Activated CD4-positive, alpha-beta T cell treated with anti-CD3 and anti-CD28 coated beads, Interleukin-2, amount 10 ng/mL, durations not matched to agents 24 days and 14 days (primary cell): ENCODE measurements at places on chromosomes 13 and 19. TPM values are rescaled to one million over a fixed set of nuclear protein-coding genes. Genes with fewer than 3 reads are reported as not detected.

DNA sequence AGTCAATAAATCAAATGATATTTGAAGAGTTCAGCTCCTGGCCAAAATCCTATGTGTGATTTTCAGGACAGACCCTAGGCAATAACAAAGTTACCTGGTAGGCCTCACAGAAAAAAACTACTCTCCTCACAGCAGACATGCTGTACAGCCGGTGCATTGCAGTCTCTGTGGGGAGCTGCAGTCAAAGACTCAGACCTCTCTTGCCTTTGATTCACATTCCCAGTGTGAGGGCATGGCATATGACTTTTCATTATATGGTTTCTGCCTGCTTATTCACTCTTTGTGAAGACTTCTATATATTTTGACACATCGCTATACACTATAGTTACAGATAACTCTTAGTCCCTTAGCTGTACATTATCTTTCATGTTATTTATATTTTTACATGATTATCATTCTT, 2684.3 kb upstream of the PCDH20 start:
- DNase-seq, result no peak

The MIA gene
- 0.56 TPM in 1 of 2 replicates, not detected in the other for total RNA-seq

DNA sequence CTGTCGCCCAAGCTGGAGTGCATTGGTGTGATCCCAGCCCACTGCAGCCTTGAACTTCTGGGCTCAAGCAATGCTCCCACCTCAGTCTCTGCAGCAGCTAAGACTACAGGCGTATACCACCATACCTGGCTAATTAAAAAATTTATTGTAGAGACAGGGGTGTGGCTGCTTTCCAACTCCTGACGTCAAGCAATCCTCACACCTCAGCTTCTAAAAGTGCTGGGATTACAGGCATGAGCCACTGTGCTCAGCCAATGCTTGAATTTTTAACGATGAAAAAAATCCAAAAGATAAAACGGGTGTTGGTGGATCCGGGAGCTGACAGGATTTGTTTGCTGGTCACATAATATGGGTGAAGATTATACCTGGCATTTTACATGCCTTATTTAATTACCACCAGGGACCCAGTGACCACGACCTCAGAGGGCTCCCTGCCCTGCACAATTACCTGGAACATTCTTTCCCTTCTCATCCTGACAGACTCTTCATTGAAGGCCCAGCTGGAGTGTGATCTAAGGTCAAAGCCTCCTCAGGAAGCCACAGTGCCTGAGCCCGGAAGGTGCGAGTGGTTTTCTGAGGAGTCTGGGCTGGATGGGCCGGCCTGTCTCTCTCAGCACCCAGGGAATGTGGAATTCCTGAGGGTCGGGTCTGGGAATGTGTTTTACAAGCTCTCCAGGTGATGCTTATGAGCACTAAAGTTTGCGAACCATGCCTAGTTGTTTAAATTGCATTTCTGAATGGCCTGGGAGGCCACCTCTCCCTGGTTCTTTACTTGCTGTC, 193.3 kb downstream of the USP12 start:
- DNase-seq, result no peak

The IZUMO4 gene
- 9.5 and 10.0 TPM in 2 replicates for total RNA-seq

GRCh38 chr13:98180092-98180491, 3.0 kb upstream of the RNF113B start:
- DNase-seq, result no peak

GRCh38 chr13:98853771-98854221, 101.3 kb upstream of the SLC15A1 start:
- peak; percentile 86 for DNase-seq

DNA sequence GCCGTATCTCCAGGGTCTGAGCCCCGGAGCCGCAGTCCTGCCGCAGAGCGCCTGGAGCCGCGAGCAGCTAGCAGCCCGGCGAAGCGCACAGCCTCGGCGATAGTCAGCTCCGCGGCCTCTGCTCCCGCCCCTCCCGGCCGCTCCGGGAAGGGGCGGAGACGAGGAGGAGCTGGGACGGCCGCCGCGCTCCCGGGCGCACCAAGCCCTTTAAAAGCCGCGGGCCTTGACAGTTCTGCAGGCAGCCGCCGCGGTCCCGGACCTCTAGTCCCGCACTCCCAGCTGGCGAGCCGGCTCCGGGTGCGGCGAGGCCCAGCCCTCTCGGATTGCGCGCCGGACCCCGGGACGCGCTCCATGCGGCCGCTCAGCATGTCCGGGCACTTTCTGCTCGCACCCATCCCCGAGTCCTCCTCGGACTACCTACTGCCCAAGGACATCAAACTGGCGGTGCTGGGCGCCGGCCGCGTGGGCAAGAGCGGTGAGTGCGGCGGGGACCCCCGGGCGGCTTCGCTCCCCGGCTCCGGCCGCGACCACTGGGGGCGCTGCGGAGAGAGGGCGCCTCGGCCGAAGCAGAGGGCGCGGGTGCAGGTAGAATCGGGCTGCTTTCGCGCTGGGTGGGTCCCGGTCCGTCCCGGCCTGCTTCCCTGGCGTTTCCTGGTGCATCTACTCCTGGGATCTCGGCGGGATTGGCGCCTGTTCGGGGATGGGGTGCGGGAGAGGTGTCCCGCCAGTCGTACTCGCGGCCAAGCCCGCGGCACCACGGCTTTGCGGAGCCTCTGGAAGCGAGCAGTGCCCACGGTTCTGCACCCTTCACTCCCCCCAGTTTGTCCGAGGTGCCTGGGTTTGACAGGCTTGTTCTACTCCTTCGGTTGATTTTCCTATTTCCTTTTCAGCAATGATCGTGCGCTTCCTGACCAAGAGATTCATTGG, at the start of gene RASL11A:
Gene RASL11A (plus strand): TSS at position 237 of the 927 bp plus-strand sequence. CDS start 115 bp downstream, at position 352.
- peak; percentile 93 for DNase-seq
